ENCODE measurements at places on chromosomes 12 and 14.

DNA sequence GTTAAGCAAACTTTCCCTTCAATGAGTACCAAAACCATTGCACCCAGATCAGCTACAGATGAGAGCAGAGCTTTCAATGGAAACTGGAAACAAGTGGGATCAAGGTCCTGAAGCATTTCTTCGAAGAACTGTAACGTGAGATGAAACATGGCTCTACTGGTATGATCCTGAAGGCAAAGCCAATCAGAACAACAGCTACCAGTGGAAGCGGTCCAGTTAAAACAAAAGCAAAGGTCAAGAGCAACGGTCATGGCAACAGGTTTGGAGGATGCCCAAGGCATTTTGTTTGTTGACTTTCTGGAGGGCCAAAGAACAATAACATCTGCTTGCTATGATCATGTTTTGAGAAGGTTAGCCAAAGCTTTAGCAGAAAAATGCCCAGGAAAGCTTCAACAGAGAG lies 137.9 kb upstream of the CPSF6 start:
- no peak for DNase-seq

- no peak for DNase-seq
Measured at GRCh38 chr12:118035190-118036041, 18.9 kb downstream of the RFC5 start.

DNA sequence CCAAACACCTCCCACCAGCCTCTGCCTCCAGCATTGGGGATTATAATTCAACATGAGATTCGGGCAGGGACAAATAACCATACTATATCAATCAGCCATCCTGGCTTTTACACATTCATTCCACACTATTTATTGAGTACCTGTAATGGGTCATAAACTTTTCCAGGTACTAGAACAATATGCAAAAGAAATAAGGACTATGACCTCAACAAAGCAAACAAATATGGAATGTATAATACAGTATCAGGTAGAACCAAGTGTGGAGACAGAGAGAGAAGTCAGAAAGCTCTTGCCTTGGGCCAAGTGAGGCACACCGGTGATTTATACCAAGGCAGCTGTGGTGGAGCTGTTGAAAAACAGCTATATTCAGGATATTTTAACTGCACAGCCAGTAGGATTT lies 116.3 kb downstream of the TSPAN8 start:
- DNase-seq = no peak

DNA sequence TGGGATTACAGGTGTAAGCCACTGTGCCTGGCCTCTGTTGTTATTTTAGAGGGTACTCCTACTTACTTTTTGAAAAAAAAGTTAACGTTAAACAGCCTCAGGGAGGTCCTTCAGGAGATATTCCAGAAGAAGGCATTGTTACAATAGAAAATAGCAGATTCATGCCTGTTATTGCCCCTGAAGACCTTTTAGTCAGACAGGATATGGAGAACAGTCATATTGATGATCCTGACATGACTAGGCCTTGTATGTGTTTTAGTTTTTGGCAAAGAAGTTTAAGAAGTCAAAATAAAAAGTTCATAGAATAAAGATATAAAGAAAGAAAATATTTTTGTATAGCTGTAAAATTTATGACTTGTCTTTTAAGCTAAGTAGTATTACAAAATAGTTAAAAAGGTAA lies 45.3 kb downstream of the WASHC3 start:
- DNase-seq = no peak

DNA sequence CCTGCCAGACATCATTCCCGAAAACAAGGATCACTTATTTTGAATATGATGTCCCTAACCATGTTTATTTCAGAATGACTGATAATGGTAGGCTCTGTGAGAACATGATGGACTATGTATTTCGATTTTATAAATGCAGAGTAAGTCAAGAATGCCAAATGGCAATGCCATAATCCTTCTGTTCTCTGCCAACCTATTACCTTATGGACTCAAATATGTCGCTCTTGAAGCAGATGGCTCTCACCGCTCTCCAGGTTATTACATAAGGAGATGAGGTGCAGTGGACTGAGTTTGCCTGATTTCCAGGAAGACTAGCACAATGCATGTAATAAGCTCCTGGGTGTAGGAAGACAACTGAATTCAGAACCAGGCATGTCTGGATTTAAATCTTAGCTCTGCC lies 227.2 kb downstream of the BTG1 start:
- no peak for DNase-seq

DNA sequence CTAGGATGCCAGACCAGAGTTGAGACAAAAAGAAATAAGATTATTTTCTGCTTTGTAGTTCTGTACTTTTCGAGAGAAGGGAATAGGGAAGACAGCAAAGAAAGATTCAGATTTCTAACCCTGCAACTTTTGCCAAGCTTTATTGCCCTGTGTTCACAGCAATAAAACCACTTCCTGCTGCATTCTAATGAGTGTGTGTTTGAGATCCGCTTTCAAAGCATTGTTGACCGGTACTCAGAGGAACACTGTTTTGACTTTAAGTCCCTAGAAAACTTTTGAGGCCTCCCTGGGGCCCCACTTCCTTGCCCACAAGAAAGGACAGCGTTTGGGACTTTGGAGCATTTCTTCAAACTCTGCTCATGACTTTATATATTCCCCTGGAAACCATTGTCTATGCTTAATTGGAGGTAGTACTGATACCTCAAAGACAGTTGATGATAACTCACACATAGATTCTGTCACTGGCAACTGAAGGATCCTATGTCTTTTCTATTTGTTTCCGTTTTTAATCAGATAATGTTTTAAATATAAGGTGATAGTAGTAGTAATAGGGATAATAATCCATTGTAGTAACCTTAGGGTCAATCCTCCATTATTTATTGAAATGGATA lies 1.3 kb downstream of the RNASE6 start:
- peak; percentile 10 for DNase-seq

DNA sequence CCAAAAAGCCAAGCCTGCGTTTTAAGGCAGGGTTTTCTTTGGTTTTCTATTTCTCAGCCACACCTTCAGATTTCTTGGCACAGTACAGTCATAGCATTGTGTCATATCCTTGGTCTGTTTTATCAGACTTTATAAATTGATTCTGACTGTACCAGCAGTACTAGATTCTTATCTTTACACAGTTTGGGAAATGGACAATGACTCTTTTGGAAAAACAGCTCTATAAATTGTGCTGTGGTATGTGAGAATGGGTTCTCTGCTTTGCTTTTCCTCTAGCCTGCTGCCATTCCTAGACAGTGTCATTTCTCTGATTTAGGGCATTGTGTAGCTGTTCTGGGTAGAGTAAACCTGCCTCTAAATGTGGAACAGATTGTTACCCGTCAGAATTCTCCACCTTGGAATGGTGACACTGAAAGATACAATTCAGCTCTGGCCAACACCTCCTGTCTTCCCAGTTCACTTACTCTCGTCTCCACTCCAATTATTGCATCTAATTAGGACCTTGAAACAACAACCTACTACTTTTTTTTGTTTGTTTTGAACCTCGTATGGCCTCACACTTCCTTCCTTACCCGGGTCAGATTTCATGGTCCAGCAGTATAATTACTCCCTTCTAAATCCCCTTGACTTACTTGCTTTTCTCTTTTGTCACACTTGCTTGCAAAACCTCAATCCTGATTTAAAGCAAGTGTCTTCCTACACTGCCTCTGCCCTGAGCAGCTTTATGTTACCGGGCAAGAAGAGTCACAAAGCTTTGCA lies 226.3 kb downstream of the ERC1 start:
- no peak for DNase-seq

DNA sequence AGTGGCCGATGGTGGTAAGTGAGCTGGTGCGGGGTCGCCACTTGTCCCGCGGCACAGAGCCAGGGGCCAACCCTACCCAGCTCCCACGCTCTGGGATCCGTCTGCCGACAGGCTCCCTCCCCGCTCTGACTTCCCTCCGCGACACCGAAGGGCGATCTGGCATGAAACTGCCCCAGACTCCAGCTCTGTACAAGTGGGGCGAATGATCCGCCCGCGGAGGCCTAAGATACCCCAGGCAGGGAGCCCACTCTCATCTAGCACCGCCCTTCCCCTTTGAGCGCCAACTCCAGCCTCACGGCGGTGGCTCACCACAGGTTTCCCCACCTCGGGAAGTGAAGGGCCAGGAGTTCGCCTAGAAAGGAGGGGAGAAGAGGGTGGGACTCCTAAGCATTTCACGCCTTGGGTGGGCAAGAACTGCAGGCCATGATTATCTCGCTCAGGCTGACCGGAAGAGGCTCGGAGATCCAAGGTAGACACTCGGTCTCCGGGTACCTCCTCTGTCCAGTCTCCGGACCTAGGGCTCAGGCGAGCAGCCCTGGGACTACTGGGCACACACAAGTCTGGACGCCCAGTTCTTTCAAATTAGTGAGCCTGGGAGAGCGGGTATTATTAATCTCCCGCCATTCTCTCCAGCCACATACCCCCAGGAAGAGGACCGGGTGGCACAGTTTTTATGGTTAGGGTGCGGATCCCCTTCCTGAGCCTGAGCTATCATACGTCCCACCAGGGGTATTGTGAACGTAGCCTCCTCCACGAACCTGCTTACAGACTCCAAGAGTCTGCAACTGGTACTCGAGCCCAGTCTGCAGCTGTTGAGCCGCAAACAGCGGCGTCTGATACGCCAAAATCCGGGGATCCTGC lies 849 bp downstream of the WNT1 start:
- no peak for DNase-seq

DNA sequence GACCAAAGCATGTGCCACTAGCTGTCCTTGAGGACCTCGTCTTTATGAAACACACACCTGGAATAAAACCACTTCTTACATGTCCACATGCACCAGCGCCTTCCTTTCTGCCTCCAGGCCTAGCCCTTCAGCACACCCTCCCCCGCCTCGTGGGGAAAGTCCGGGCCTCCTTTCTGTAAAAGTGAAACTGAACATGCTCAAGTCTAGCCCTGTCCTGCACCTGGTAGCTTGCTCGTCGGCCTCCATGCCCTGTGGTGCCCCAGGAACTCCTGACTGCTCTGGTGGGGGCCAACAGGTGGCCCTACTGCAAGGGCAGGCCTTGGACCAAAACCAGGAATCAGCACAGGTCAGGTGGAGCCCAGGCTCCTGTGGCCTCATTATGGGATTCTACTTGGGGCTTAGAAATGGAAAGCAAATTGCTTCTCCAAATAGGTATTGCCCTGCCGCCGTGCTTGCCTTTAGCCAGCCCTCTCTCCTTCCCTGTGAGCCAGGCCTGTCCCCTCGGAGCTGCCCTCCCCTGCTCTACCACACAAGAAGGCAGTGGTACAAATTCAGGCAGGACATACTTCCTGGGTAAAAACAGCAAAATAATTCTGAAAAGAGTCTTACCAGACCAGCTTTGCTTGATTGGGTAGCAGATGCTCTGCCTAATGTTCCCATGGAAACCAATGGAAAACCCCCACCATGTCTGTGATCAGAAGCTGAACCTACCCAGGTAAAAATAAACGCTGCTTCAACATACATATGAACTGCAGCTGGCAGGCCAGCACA lies 43.5 kb downstream of the ERH start:
- peak; percentile 27 for DNase-seq

- no peak for DNase-seq
Measured at GRCh38 chr12:89895591-89895990, 187.0 kb upstream of the ATP2B1 start.

- DNase-seq = no peak
Measured at GRCh38 chr12:30701056-30701455, 5.4 kb upstream of the IPO8 start.

DNA sequence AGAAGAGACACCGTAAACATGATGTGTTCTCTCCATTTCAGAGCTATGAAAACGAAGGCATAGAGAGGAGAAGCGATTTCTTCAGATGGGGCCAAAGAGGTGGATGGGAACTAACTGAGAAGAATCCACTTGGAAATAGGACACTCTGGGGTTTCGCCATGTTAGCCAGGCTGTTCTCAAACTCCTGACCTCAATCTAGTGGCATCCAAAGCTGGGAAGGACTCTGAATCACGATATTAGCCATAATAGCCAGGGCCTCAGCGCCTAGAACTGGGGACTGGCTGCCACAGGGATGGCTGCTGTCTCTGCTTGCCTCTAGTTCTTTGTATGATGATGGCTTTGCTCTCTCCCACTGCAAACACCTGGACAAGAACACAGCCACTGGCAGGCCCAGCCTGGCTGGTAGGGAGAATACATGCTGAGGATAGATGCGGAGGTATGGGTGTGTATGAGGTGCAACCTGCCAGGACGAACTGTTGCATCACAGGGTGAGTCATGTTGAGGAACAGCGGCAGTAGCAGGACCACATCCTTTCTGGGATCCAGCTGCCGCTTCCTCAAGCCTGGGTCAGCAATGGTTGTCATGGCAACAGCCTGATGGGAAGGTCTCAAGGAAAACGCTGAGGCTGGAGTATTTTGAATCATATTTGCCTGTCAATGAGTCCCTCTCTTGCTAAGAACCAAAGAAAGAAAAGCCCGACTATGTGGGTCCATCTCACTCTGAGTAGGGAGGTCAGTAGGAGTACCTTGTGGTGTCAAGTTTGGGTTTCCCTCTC lies 31.1 kb downstream of the CCDC177 start:
- DNase-seq = peak; percentile 36

GRCh38 chr12:108772891-108773797 lies 41.8 kb upstream of the CORO1C start:
- DNase-seq = no peak

DNA sequence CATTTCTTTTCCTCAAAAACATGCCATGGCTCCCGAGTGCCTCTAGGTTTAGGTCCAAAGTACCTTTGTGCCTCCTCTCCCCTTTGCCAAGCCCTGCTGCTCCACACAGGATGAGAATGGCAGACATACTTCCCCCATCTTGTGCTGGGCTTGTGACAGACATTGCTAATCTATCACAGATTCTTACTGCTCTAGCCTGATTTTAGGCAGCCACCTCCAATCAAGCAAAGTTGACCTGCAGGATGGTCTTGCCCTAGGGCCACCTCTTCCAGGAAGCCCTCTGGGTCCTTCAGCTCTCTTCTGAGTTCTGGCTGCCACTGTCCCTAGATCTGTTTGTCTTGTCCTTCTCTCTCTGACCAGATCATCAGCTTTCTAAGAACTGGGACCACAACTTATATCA lies 20.5 kb downstream of the FOXN4 start:
- DNase-seq = no peak

- DNase-seq = no peak
Measured at GRCh38 chr12:131211340-131211938, 257.7 kb downstream of the ADGRD1 start.

DNA sequence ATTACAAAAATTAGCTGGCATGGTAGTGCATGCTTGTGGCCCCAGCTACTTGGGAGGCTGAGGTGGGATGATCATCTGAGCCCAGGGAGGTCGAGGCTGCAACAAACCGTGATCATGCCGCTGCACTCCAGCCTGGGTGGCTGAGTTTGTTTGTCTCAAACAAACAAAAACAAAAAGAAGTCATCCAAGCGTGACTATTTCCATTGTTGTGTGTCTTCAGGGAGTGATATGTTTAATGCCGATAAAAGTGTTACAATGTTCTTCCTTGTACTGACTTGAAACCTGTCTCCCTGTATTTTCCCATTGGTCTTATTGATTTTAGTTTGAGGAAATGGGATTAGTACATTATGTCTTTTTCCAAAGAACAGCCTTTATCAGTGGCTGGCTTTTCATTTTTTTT lies 75.6 kb upstream of the USP44 start:
- DNase-seq = no peak

DNA sequence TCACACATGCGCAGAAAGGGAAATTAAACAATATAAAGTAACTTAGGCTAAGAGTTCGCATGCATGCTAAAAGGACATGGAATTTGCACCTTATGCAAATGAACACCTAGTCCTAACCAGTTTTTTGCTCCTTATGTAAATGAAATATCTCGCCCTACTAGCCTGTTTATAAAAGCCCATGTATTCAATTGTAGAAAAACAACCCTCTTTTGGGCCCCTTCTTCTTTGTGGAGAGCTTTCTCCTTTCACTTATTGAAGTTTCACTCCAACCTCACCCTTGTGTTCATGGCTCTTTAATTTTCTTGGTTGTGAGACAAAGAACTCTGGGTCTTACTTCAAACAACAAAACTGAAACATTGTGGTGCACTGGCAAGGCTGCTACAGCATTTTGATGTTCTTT lies 333.4 kb upstream of the ATXN7L3B start:
- no peak for DNase-seq

All from effector memory CD8-positive, alpha-beta T cell (primary cell).